ENCODE measurements at places on chromosomes 7 and 10. TPM values are rescaled to one million over a fixed set of nuclear protein-coding genes. Genes with fewer than 3 reads are reported as not detected.

GRCh38 chr7:137045573-137045972, 177.1 kb downstream of the CHRM2 start:
- DNase-seq: no peak

SUN3 gene
- 0.22 TPM for total RNA-seq

GRCh38 chr7:80666376-80666775, 27.9 kb downstream of the CD36 start:
- DNase-seq: no peak

- no peak for DNase-seq
Observed at GRCh38 chr10:78327778-78328591, 294.3 kb downstream of the RPS24 start.

GRCh38 chr10:30436191-30436611, 2.2 kb downstream of the MAP3K8 start:
- no peak for DNase-seq

C7orf33 gene
- total RNA-seq: not detected

DNA sequence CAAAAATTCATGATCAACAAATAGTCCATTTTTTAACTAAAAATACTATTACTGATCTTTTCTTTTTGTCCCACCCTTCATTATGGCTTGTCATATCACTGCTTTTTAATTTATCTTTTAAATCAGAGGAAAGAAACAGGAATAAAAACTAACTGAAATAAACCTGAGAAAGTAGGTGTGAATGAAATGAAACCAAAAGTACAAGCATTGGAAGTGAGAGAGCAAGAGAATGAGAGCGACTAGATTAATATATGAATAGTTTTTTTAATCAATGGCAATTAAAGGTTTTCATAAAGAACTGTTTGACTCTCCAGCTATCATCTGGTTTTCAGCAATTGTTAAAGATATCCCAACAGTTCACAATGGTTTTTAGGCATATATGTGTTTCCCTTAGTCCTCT, 137.8 kb downstream of the SPAG6 start:
- no peak for DNase-seq

CFTR gene
- total RNA-seq: not detected

DNA sequence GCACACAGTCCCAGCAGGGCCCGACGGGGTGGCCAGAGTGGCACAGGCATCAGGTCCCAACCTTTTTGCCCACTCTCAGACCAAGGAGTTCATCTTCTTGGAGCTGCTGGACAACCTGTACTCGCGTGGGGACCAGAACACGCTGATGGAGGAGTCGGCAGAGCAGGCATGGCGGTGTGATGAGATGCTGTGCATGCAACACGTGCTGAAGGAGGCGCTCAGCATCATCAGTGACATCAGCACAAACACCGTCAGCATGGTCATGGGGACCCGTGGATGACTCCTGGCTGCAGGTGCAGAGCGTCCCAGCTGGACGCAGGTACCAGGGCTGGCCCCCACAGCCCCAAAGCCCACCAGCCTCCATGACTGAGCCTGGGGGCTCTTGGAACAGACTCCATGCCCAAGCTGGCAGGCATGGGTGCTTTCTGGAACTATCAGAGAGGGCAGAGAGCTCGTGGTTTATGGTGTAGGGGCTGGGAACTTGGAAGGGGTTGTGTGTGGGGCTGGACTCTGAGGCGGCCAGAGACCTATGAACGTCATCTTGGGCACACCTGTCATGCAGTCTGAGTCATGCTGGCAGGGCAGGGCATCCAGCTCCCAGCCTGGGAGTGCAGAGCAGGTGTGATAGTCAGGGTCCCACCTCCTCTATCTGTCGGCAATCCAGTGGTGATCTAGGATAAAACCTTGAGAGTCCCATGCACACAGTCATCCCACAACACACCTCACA, 8.2 kb upstream of the MTPAP start:
- DNase-seq: peak; percentile 26

CD36 gene
- 0.12 TPM for total RNA-seq

ANK3 gene
- 3.3 TPM for total RNA-seq

RBP4 gene
- not detected for total RNA-seq
